GM04504 (cell line): ENCODE measurements at places on chromosomes 11 and 22.

- DNase-seq: no peak
Observed at GRCh38 chr11:104965735-104966134, 2.6 kb downstream of the CASP4 start.

DNA sequence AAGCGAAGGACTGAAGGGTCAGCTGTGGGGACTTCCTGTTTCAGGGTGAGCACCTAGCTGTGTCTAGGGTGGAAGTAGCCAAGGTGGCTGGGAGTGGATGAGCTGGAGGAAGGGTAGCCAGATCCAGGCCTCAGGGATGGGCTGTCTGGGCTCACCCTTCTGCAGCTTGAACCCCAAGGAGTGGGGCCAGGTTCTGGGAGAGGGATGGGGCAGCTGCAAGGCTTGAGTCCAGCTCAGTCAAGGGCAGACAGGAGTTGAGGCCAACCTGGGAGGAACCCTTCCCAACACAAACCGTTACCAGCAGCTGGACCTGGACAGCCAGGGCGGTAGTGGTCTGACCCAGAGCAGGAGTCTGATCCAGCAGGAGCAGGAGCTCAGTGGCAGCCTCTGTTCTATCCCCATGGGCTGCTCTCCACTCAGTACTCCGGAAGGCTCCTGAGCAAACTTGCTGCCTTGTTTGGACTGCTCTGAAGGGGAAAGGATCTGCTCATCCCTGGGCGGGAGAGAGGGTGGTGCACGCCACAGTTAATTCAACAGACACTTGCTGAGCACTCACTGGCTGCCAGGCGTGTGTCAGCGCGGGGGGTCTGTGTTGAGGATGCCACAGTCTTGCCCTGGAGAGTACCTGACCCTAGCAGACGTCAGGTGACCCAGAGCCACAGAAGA, 53.8 kb upstream of the THY1 start:
- no peak for DNase-seq

GRCh38 chr11:103619480-103619879, 417.0 kb upstream of the DDI1 start:
- no peak for DNase-seq

DNA sequence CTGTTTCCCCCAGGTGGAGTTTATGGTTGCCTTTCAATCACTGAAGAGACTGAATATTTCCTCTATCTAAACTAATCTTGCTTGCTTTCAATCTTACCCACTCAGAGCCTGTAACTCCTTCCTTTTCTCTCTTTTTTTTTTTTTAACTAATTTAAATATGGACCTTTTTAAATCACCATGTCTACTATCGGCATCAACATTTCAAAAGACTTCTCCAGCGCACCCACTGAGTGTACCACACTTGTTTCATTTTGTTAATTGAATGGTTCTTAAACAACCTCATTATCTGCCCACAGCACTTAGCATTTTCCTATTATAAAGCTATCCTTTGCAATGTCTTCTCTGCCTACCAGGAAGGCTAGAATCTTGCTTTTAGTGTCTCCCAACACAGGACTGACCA, 1212.5 kb downstream of the LRRC4C start:
- no peak for DNase-seq

DNA sequence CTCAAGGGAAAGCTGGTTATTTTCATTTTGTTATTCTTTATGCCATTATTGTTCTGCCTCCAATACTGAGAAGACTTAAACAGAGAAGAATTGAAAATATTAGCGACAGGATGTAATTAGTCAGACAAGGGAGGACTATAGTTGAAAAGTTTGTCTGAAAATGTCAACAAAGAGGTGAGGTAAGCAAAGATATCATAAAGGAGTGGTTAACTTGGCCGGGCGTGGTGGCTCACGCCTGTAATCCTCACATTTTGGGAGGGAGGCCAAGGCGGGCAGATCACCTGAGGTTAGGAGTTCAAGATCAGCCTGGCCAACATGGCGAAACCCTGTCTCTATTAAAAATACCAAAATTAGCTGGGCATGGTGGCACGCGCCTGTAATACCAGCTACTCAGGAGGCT, 4.1 kb upstream of the HYLS1 start:
- no peak for DNase-seq
